ENCODE measurements at places on chromosomes 7 and 10.
A peak's percentile ranks its signal among the peaks of the same experiment; 100 is the strongest.

DNA sequence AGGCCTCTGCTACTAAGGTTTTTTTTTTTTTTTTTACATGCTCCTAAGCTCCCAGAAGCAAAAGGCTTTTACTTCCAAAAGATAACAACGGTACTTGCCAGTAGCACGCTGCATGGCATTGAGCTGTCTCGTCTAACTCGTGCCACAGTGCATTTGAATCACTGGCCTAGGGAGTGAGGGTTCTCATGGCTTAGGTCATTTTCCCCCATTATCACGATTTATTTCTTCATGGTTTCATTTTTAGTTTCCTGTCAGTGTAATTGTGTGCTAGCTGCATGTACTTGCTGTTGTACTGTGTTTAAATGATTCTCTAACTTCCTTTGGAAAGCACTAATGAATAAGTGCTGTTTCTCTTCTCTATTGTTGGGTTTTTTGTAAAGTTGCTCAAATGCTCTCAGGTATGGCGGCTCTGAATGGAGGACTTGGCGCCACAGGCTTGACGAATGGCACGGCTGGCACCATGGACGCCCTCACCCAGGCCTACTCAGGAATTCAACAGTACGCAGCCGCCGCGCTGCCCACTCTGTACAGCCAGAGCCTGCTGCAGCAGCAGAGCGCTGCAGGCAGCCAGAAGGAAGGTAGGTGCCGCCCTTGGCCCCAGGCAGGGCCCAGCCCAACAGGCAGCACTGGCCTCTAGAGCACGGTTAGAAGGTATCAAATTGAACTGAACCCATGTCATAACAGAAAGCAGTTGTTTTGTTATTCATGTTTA, 290.5 kb downstream of the USP6NL start:
- DNase-seq, result no peak

DNA sequence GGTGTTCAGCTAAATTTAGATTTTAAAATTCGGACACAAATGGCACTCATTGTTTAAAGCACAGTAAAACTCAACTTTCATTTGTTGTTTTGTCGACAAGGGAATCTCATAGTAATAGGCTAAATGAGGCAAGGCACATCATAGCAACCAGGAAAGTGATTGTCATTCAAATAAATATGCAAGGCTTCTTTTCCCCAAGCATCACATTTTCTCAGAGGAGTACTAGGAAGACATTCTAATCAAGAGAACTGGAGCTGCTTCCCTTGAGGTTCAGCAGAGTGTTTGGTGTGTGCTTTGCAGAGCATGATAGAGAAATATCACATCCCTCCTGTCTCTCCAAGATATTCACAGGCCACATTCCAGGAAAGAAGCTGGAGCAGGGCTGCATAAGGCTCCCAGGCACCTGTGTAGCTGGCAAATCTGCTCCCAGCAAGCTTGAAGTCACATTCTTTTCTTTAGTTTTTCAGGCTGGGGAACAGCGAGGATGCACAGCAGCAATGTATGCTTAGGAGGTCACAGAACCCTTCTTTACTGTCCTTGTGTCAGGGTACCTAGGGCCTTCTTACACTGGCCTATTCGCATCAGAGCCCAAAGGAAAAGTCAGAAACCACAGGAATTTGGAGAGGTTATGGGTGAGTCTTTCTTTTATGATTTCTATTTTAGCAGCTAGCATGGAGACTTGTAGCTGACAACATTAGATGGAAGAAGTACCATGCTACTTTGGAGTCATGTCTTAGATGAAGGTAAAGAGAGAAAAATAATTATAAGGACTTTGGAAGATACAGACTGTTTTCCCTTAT, 95.9 kb upstream of the HDAC9 start:
- DNase-seq, result no peak

DNA sequence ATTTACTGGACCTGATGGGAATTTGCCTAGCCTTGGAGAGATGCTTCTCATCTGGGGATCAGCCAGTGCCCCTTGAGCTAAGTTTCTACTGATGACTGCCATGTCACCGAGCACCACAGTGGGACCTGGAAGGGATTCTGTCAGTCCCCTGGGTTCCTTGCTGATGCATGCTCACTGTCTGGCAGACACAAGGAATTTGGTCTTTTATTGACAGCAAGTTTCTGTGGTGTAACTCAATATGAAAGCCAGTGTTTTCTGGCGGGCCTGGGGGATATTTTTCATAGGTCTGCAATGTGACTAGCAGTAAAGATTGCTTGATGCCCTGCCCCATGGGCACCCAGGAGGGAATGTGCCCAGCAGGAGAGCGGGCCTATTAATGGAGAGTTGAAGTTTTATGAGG, 30.7 kb downstream of the MAP3K8 start:
- no peak for DNase-seq

GRCh38 chr10:110363572-110364411, 59.1 kb upstream of the SMNDC1 start:
- no peak for DNase-seq

GRCh38 chr7:130479716-130480400, 12.0 kb upstream of the MEST start:
- DNase-seq, result no peak

- DNase-seq, result no peak
Measured at GRCh38 chr7:72476608-72477305, 64.6 kb upstream of the CALN1 start.

GRCh38 chr10:109987452-109988211, 20.2 kb upstream of the ADD3 start:
- peak; percentile 73 for DNase-seq

GRCh38 chr10:102504179-102504975, 605 bp downstream of the SUFU start:
- DNase-seq, result peak; percentile 12

All from trophoblast cell (in vitro differentiated cells and primary cell).